HuH-7.5 (cell line): ENCODE measurements at places on chromosomes 3 and 15.

- DNase-seq: no peak
Observed at GRCh38 chr15:25674913-25675312, 188.2 kb downstream of the ATP10A start.

GRCh38 chr15:59180945-59181600, 25.6 kb upstream of the LDHAL6B start:
- DNase-seq: no peak

DNA sequence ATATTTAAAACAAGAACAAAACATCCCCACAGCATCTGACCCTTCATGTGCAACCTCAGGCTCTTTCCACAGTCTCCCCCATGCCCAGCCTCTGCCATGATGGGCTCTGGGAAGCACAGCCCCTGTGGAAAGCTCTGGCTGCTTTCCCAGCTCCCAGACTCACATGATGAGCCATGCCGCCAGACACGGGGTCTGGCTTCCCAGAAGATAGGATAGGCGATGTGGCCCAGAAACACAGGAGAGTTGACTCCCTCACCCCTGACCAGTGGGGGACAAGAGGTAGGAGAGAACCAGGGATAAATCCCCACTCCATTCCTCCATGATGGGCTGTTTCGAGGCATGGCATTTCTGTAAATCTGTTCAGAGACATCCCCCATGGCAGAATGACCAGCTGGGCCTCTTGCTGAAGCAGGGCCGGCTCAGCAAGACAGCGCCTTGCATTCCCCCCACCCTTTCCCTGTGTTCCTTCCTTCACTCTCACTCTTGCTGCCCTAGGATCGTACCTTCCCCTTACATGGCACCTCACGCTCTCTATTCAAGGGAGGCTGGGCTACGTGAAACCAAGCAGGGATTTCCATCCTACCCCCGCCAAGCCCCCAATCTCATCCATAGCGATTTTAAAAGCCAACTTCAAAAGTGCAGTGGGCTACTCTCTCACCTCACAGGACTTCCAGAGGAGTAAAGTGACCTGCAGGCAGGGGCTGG, 192.4 kb downstream of the ABHD5 start:
- no peak for DNase-seq

DNA sequence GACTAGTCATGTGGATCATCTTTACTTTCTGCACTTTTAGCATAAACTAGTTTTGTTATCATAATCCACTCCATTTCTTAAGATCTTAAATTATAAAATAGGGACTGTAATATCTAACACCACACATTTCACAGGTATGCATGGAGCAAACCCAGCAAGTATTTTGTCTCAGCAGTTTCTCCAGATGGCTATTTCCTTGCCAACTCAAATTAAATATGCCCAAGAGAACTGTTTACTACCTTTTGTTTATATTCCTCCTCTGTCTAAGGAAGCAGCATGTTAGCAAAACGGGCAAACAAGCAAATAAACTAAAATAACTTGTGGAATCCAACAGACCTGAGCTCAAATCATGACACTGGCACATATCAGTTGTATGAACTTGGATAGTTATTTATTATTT, 379.8 kb downstream of the LSAMP start:
- DNase-seq: no peak

GRCh38 chr3:105580296-105580965, 213.7 kb downstream of the ALCAM start:
- DNase-seq: no peak

- no peak for DNase-seq
Observed at GRCh38 chr3:41033956-41034519, 165.3 kb upstream of the CTNNB1 start.

DNA sequence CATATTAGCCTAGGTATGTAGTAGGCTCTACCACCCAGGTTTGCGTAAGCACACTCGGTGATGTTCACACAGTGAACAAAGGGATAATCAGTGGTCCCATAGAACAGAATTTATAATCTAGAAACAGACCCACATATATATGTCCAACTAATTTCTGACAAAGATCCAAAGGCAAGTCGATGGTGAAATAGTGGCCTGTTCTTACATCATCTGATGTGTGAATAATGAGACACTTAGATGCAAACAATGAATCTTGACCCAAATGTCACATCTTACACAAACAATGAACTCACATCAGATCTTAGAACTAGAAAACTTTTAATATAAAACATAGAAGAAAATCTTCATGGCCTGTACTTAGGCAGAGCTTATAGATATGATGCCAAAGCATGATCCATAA, 17.6 kb upstream of the TM2D3 start:
- no peak for DNase-seq

- DNase-seq: no peak
Observed at GRCh38 chr3:157767607-157768006, 264.4 kb upstream of the VEPH1 start.

DNA sequence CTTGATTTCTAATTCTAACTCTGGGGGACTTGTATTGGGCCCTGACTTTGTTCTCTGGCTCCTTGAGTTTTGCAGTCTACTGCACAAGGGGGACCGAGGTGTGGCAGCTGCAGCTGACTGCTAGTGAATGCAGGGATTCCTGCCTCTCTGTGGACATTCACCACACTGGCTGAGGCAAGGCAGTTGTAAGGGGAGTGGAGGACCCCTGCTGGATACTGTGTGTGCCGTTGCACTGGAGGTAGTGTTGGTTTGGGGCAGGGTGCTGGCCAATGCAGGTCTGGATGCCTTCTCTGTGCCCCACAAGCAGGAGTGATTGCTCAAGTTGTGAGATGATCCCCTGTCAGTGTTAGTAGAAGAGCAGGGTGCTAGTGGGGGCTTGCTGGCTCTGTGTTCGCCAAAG, 626.1 kb downstream of the SQOR start:
- no peak for DNase-seq

- no peak for DNase-seq
Observed at GRCh38 chr15:70182858-70183695, 85.4 kb upstream of the TLE3 start.

- no peak for DNase-seq
Observed at GRCh38 chr3:72998466-72998865, 1.9 kb downstream of the PPP4R2 start.

DNA sequence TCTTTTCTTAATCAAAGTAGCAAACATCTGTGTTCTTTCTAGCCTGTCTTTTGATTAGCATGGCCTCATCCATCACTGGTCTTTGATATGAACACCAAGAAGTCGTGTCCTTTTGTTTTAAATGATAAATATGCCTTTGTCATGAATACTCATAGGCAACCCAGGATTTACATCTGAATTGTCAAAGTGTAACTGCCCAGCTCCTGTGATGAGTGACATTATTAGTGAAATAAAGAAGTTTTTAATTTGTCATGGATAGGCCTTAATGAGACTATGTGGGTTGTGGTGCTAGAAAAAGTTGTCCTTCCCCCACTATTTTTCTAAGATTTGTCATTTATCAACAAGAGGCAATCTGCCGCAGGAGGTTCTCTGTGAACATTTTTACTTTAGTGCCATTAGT, 150.0 kb downstream of the CDIN1 start:
- no peak for DNase-seq

DNA sequence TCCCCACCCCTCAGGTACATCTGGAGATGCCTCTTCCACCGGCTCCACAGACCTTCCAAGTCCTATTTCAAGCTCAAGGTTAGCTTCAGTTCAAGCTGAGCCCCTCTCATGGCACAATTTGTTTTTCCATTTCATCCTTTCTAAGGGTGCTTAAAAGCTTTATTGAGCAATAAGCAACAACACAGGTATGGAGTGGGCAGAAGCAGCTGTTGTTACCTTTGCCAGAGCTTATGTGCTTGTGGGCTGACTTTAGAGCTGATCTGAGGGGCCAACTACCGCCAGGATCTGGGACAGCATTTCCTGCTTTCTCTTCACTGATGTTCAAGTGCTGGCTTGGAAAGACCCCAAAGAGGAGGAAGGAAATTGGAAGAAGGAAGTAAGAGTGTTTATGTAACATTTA, 140.0 kb upstream of the KLHL25 start:
- no peak for DNase-seq

DNA sequence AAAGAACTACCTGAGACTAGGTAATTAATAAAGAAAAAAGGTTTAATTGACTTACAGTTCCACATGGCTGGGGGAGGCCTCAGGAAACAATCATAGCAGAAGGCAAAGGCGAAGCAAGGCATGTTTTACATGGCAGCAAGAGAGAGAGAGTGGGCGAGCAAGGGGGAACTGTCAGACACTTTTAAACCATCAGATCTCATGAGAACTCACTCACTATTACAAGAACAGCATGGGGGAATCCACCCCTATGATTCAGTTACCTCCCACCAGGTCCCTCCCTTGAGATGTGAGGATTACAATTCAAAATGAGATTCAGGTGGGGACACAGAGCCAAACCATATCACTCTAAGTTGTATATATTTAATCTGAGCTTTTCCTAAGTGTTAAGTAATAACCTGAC, 79.0 kb upstream of the MLF1 start:
- no peak for DNase-seq

DNA sequence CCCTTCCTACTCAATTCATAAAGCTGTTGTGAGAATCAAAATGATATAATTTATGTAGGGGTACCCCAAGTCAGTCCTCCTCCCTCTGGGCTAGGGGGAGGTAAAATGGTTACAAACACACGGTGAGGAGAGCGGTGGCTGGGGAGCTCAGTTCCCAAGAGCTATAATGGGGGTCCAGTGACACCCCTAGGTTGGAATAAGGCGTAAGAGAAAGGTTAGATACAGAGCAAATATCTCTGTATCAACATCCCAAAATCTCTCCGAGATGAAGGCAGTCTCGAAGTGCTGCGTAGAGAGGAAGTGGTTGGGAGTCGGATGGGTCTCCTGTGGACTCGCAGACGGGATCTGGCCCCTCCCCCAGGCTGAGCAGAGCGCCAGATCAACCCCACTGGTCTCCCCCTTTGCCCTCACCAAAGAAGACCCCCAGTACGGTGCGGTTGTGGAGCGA, 1.8 kb downstream of the DUOX2 start:
- no peak for DNase-seq

GRCh38 chr3:1330107-1330506, 237.3 kb downstream of the CNTN6 start:
- no peak for DNase-seq

GRCh38 chr3:119700269-119700919, 2.4 kb upstream of the CFAP91 start:
- DNase-seq: no peak

GRCh38 chr3:160685144-160685766, 8.3 kb downstream of the ARL14 start:
- no peak for DNase-seq

DNA sequence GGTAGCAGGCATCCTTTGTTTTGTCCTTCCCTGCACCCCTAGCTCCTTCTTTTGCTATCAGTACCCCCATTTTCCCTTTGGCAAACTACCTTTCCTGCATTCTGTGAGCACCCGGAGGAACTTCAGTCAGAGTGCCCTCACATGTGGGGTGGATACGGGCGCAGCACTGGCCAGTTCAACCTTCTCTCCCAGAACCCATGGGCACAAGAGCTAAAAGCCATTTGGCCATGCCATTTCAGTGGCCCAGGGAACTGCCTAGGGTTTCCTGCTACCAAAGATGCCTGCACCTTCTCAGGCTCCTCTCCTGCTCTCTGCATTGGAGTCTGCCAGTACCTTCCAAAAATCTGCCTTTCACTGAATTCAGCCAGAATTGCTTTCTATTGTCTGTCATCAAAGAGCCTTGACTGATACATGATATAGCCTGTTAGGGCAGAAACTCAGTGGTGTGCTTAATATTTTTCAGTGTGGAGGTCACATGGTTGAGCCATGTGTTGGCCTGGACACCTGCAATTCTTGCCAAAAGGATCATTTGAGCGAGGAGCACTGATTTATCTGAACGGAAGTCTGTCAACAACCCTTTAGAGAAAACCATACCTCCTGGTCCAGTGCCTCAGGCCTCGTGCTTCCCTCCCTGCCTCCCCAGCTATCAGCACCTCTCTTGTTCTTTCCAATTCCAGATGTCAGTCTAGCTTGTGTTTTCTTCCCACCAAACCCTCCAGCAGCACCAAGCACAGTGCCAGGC, 27.0 kb upstream of the HHATL start:
- no peak for DNase-seq

DNA sequence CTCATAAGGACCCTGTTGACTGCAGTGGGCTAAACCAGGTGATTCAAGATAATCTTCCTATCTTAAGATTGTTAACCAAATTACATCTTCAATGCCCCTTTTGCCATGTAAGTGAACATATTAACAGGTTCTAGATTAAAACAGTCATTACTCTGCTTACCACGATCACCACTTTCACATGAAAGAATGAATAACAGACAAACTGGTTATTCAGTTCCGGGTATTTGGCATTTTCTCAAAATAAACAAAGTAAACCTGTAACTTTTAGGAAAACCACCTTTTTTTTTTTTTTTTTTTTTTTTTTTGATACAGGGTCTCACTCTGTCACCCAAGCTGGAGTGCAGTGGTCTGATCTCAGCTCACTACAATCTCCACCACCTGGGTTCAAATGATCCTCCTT, 131.2 kb downstream of the IMPG2 start:
- no peak for DNase-seq

- no peak for DNase-seq
Observed at GRCh38 chr3:189739378-189739777, 108.2 kb downstream of the TP63 start.

- DNase-seq: peak; percentile 28
Observed at GRCh38 chr3:126746395-126747177, 42.5 kb downstream of the CHCHD6 start.

DNA sequence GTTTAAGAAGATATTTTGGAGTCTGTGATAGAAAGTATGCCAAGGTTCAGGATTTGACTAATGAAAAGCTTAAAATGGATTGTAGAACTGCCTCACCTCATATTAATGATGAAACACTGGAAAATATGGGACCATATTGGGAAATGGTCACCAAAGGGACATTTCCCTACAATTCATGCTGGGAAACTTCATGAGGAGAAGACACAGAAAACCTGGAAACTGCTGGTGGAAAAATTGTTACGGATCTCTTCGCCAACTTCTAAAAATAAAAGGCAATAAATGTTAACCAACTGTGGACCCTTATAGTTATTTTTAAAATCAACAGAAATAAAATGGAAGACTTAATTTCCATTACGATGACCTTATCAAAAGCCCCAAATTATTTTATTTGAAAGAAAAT, 97.6 kb upstream of the FRMD4B start:
- DNase-seq: no peak

- no peak for DNase-seq
Observed at GRCh38 chr15:40843885-40844695, at the start of gene SPINT1. Gene SPINT1, plus strand, starts transcription at chr15:40844048. Its CDS starts 507 bp downstream, at chr15:40844555.
